ENCODE measurements at places on chromosomes 4 and X.

DNA sequence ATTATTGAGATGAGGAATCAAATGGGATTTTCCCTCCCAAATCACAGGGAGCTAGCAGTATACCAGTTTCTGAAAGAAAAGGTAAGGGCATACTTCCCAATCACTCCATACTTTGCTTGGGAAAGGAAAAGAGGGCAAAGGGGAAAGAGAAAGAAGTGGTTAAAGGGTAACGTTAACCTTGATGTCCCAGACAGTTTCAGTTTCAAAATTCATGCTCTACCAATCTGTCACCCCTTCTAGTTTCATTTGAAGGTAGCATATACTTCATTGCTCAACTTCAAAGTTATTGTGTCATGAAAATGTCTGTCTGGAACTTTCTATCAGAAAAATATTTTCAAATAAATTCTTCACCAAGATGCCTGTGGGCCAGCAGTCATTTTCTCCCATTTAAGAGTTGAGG lies 16.0 kb downstream of the TNMD start:
- no peak for DNase-seq

GRCh38 chrX:100883654-100884053 lies 9.5 kb upstream of the NOX1 start:
- no peak for DNase-seq

GRCh38 chr4:94332983-94333590 lies 9.5 kb downstream of the HPGDS start:
- no peak for DNase-seq

- DNase-seq = no peak
These were observed 20.6 kb downstream of the GABRQ start for GRCh38 chrX:152658302-152658701.

DNA sequence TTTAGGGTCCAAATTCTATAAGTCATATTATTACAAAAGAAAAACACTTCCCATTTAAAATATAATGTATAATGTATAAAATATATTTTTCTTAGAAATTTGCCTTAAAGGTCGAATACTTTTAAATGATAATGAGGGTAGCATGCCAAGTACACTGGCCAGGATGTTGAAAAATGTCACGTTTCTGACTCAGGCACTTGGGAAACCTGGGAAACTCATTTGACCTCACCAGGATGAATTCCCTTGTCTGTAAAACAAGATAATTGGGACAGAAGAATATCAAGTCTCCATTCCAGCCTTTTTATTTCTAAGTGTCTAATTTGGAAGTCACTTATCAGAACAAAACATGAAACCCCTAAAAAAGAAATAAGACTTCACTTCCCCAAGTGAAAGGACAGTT lies 3.4 kb upstream of the SLC39A8 start:
- no peak for DNase-seq
